ENCODE measurements at places on chromosomes 2 and 18. TPM values are rescaled to one million over a fixed set of nuclear protein-coding genes. Genes with fewer than 3 reads are reported as not detected.

DNA sequence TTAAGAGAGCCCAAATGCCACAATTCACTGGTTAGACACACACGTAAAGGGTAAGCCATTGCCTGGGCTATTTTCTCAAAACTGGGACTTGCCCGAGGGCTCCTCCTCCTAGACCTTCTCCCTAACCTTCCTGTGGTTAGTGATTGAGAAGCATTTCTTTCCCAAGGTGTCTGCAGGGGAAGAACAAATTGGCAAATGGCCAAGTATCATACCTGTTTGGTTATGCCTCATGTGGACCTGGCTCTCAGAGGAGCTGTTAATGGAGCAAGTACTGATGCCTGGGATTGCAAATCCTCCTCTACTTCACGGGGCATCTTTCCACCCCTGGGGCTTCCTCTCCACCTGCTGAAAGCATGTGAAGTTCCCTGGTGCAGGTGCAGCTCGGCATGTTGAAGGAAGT, 187.5 kb upstream of the CYRIA start:
- DNase-seq: no peak

- no peak for DNase-seq
Measured at GRCh38 chr2:236208019-236208926, 40.1 kb upstream of the GBX2 start.

DNA sequence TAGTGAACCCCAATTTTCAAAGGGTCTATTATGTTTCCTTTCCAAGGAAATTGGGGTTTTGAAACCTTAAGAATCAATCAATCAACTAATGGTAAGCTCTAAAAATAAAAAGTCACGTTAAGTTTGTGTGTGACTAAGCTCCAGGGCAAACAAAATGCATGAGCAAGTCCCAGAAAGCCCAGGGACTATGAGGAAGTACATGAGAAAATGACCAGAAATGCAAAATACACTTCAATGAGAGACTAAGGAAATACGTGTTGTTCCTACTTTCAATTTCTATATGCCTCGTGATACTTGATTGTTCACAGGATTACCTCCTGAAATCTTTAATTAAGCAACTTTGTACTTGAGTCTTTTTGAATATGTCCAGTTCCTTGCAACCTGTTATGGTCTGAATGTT, 684.4 kb upstream of the SYT4 start:
- DNase-seq: no peak

DNA sequence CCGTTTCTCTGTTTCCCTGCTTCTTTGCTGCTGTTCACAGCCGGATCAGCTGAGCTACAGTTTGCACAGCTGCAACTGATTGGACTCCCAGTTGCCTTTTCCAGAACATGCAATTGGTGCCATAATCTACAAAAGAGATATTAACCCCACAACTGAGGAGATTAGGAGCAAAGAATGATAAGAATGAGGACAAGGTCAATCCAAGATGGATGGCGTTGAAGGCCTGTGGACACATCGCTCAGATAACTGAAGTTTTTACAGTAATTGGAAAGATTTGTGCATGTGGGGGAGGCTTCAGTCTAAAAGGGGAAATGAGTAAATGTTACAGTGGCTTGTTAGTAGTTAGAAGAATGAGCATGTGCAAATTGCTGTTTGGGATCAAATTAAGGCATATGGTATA, 263.2 kb downstream of the TGIF1 start:
- DNase-seq: no peak

DNA sequence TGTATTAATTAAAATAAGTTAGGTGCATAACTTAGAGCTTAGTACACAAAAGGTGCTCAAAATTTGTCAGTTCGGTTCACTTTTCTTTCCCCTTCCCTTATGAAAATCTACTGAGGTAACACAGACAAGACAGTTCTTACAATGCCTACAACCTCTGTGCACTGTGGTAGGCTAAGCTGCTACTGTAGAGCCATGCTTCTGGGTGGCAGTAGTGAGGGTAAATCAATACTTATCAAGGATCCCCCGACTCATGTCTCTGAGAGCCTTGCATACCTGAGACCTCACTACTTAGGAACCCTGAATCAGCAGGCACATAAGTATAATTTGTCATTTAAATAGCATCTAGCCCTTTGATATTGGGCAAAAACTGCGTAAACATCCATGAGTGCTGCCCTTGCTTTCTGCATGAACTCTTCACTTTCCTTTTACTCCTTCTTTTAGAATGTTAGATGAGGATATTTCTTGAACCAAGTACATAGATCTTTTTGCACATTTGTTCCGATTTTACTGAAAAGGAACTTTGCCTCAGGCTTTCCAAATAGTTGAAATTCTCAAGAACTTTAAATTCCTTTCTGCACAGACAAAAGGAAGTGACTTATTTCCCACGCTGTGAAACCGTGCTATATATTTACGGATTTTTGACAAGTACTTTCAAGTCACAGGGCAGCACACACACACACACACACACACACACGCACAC, 234.4 kb downstream of the TRIB2 start:
- no peak for DNase-seq

DNA sequence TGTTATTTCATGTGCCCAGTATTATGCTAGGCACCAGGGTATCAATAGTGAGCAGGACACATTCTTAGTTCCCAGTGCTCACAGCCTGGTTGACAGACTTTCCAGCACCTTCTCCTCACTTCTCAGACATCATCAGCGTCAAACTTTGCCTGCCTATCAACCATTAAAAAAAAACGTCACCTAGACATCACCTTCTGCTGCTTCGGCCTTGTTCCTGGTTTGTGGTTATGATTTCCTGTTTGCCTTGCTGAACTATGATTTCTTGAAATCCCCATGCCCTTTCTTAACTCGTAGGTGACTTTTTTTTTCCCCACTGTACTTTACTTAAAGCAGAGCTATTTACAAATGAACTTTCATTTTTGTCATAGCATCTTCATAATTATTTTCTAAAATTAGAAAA, 60.4 kb upstream of the NABP1 start:
- DNase-seq: no peak

DNA sequence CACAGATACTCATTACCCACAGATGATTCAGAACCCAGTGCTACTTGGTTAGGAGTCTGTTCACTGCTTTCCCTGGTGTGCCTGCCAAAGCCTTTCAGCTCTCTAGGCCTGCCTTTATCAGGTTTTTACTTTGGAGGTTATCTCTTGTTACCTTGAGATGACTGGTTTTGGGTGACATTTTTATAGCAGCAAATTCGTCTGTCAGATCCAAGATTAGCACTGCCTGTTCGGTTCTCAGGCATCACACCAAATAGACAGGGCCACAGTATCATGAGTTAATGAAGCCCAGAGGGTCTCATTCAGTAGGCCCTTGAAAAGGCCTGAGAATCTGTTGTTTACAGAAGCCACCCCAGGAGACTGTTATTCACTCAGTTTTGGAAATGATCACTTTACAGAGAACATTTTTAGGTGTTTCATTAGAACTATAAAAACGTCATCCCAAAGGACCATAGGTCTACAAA, 121.2 kb downstream of the OSBPL6 start:
- DNase-seq: no peak

- peak; percentile 13 for DNase-seq
Measured at GRCh38 chr2:22037274-22037673, 913.5 kb downstream of the TDRD15 start.

DNA sequence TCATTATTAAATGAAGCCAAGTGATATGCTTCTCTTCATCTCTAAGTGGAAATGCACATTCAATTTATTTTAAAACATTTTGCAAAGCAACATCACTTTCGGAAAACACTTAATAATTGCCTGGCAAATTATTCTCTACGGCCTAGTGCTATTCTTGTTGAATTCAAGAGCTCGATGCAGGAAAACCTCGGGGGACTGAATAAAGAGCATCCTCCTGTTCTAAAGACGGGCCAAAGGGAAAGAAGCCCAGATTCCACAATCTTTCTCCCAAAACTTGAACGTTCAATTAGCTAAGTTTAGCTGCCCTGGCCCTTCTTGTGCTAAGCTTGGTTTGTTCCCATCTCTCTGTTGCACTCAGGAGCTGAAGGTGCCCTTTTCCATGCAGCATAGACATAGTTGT, 23.2 kb upstream of the SEH1L start:
- DNase-seq: no peak

GRCh38 chr2:23827287-23827686, 99.6 kb downstream of the ATAD2B start:
- no peak for DNase-seq

GRCh38 chr2:226869371-226869770, 33.5 kb downstream of the RHBDD1 start:
- DNase-seq: no peak

- DNase-seq: no peak
Measured at GRCh38 chr18:34720220-34720619, 10.1 kb downstream of the DTNA start.

DNA sequence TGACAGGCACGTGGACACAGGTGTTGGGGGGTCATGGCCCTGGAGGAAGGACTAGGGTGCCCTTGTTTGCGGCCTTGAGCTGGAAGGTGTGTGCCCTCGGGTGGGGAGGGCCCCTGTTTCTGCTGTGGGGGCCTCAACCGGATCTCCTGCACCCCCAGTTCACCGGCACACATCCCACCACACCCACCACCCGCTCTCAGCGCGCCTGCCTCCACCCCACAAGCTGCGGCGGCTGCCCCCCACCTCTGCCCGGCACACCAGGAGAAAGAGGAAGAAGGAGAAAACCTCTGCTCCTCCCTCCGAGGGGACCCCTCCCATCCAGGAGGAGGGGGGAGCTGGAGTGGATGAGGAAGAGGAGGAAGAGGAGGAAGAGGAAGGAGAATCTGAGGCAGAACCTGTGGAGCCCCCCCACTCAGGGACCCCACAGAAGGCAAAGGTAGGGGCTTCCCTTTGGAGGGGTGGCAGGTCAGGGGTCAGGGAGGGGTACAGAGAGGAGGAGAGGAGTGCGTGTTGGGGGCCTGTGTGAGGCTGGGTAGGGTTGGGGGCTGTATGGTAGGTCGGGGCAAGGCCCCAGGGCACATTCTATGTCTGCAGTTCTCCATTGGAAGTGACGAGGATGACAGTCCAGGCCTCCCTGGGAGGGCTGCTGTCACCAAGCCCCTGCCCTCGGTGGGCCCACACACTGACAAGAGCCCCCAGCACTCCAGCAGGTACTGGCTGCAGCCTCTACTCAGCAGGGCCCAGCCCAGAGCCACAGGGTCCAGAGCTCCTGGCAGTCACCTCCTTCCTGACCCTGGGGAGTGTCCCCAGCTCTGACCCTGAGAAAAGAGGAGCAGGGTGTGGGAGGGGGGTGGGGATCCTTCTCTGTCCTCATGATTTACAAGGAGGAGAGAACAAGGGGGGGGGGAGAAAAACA, 1.8 kb downstream of the SLC4A3 start:
- DNase-seq: peak; percentile 45

The THSD7B gene
- total RNA-seq: 0.32 TPM

The SLC30A3 gene
- total RNA-seq: 0.23 TPM

The OSR1 gene
- total RNA-seq: 8.0 TPM

GRCh38 chr18:73980289-73980979, 167.2 kb downstream of the FBXO15 start:
- no peak for DNase-seq

All from ovary (tissue), 10 donors.